ENCODE measurements at places on chromosomes 3 and 15. TPM values are rescaled to one million over a fixed set of nuclear protein-coding genes. Genes with fewer than 3 reads are reported as not detected.

The TP53BP1 gene
- 17.5 TPM for total RNA-seq

The KNG1 gene
- total RNA-seq: not detected

The CELSR3 gene
- 0.66 TPM for total RNA-seq

The TMCO5A gene
- not detected for total RNA-seq

The CNTN3 gene
- total RNA-seq: 7.3 TPM

The TRIM59 gene
- total RNA-seq: 0.99 TPM

The CPEB1 gene
- not detected for total RNA-seq

The LARP6 gene
- total RNA-seq: 20.0 TPM

The TTLL13 gene
- total RNA-seq: not detected

The SAMMSON gene
- total RNA-seq: 2.1 TPM

DNA sequence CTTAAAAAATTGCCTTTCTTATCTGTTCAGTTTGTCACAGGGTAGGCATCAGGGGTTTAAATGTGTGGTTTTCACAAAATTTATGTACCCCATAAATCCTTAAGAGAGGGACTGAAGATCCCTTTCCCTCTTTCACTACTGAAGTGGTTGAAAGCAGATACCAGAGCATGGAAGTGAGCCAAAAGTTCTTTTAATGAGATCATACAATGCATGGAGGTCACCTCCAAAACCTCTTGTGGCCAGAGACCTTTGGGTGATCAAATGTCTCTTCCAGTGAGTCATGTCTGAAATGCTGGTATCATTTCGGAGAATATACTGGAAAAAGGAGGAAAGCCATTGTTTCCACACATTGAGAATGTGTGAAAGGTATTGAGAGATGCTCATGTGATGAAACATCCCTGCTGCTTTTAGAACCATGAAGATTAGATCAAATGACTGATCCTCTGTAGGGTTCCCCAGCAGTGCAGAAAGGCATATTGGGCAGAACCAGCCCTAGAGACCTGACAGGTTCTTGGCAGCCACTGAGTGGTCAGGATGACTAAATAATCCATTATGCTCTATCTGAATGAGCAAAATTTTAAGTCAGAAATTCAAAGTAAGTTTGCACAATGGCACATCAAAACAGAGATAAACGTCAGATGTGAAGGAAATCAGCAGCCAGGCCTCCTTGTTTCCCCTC is 165.8 kb upstream of the SLC2A2 start:
- H3K27me3 ChIP-seq: no peaks in the 10 kb centered on the region
- peaks cover 5% of the 10 kb centered on the region for H3K4me1 ChIP-seq
- H3K36me3 ChIP-seq: no peaks in the 10 kb centered on the region
- no peak overlapping the region for H3K27ac ChIP-seq
- no peak overlapping the region for H3K4me3 ChIP-seq

DNA sequence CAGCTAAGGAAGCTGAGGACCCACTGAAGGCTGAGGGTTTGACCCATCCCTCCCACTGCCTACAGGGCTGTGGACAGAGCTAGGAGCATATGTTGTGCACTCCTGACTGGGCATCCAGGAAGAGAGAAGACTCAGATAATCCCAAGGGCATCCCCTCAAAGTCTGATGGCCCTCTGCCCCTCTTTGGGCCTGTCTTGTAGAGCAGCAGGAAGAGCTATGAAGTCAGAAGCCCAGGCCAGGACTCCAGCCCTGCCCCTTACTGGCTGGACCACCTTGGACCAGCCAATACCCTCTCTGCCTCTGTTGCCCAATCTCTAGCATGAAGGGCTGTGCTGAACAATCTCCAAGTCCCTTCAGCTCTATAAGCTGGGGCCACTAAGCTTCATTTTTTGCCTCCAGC is 210.8 kb downstream of the RPLP1 start:
- H3K27ac ChIP-seq: no peak overlapping the region
- no peaks in the 10 kb centered on the region for H3K27me3 ChIP-seq
- no peak overlapping the region for H3K4me3 ChIP-seq
- no peak for DNase-seq
- no peaks in the 10 kb centered on the region for H3K4me1 ChIP-seq

- H3K4me3 ChIP-seq: no peak overlapping the region
- no peak for DNase-seq
- H3K4me1 ChIP-seq: no peaks in the 10 kb centered on the region
- H3K36me3 ChIP-seq: no peaks in the 10 kb centered on the region
- H3K27me3 ChIP-seq: no peaks in the 10 kb centered on the region
Measured at GRCh38 chr15:35445891-35446290, 100.1 kb downstream of the DPH6 start.

DNA sequence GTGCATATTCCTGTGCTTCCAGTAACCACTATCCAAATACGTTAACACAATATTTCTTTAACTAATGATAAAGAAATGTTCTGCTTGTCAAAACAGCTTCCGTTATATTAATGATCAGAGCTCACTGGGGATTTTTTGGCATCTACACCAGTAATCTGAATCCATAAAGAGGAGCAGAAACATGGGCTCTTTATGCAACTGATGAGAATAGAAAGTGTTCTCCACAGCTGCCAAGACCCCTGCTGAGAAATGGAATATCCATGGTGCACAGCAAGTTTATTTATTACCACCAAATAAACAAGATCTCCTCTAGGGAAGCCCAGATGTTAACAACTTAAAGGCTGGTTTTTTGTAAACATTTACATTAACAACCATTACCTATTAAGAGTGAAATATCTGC is 54.5 kb downstream of the ALDH1A2 start:
- no peak overlapping the region for H3K27ac ChIP-seq
- no peaks in the 10 kb centered on the region for H3K4me1 ChIP-seq
- no peak overlapping the region for H3K4me3 ChIP-seq
- H3K36me3 ChIP-seq: no peaks in the 10 kb centered on the region
- no peak for DNase-seq
- H3K27me3 ChIP-seq: no peaks in the 10 kb centered on the region

DNA sequence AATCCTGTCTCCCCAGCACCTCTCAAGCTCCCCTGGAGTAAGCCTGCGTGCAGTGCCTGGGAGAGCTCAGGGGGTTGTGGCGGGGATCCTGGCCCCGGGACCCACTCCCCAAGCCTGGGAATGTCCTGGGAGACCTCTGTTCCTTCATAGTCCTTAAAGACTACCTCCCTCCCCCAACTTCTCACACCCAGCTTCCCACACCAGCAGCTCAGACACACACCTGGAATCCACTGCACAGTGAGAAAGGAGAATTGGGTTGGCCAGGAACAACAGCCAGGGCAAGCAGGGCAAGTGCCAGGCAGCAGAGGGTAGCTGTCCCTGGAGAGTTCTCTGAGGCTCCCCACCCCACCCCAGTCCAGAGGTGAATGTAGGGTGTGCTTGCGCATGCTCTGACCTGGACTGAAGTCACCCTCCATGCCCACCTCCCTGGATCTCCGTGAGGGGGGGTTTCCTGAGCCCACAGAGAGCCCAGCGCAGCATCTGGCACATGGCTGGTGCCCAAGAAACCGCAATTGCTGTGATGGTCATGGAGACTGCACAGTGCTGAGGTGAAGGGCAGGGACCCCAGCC is 22.2 kb downstream of the PSTPIP1 start:
- H3K4me1 ChIP-seq: no peaks in the 10 kb centered on the region
- no peaks in the 10 kb centered on the region for H3K36me3 ChIP-seq
- H3K4me3 ChIP-seq: no peak overlapping the region
- no peak overlapping the region for H3K27ac ChIP-seq
- H3K27me3 ChIP-seq: no peaks in the 10 kb centered on the region

- H3K4me3 ChIP-seq: no peak overlapping the region
- no peak for DNase-seq
- H3K27ac ChIP-seq: no peak overlapping the region
- no peaks in the 10 kb centered on the region for H3K4me1 ChIP-seq
Measured at GRCh38 chr3:172465281-172465680, 17.0 kb upstream of the GHSR start.

DNA sequence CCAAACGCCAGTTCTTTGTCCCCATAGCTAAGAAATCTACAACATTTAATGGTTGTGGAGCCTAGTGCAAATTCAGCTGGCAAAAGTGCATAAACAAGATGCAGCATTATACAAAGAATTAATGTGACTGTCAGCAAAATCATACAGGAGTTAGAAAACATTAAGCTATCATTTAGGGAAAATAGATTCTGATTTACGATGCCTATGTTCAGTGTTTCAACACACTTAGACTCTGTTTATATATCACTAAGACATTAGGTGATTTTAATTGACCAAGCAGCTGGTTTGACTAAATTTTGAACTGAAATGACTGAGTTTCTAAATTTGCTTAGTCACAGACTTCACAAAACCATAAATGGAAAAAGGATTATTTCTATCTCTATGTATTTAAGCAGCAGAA is 1076.8 kb downstream of the TBL1XR1 start:
- no peaks in the 10 kb centered on the region for H3K36me3 ChIP-seq
- no peaks in the 10 kb centered on the region for H3K27me3 ChIP-seq
- no peak for DNase-seq
- no peaks in the 10 kb centered on the region for H3K4me1 ChIP-seq
- H3K27ac ChIP-seq: no peak overlapping the region
- H3K4me3 ChIP-seq: no peak overlapping the region
